Stimulated activated CD8-positive, alpha-beta memory T cell treated with anti-CD3 and anti-CD28 coated beads, Interleukin-4, amount 100 ng/mL, for 1 hour (primary cell): ENCODE measurements at places on chromosomes 4 and X.

DNA sequence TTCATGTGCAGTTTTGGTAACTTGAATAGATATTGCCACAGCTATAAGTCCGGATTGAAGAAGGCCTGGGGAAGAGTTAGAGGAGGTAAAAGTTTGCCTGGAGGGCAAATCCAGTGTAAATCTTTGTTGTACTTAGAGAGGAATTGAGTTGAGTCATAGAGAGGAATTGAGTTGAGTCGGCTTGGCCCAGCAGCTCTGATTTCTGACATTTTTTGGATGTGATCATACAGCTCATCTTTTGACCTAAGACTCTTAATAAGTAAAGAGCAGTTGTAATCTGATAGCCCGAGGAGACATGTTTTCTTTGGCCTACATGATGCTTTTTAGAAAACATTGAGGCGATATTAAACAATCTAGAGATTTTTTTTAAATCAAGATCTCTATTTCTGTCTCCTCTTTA lies 3.9 kb downstream of the KIT start:
- DNase-seq, result no peak

- no peak for DNase-seq
These were observed 408 bp downstream of the TET2 start for GRCh38 chr4:105147016-105147552.

GRCh38 chrX:106912864-106913263 lies 7.3 kb upstream of the CLDN2 start:
- no peak for DNase-seq

DNA sequence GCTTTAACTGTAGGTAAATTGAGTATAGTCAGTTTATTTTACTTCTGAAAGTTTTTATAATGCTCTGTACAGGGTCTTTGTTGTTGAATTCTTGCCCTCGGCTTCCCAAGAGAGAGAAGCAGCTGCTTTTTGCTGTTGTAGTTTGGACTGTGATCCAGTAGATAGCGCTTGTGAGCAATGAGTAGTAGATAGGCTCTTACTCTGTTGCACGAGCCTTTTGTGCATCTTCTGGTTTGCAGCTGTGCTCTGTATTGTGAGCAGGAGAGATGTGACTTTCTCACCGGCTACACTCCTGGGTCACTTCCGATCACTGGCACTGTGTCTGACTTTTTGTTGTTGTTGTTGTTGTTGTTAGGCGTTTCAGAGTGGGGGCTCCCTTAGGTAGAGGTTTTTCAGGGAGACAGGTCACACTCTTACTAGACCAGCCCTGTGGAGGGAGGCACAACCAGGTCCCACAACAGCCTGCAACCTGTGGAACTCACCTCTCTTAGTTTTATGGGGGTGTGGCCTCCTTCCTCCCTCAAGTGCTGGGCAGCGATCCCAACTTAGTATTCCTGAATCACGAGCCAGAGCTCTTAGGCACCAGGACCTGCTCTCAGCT lies 822.1 kb upstream of the GALNTL6 start:
- no peak for DNase-seq

DNA sequence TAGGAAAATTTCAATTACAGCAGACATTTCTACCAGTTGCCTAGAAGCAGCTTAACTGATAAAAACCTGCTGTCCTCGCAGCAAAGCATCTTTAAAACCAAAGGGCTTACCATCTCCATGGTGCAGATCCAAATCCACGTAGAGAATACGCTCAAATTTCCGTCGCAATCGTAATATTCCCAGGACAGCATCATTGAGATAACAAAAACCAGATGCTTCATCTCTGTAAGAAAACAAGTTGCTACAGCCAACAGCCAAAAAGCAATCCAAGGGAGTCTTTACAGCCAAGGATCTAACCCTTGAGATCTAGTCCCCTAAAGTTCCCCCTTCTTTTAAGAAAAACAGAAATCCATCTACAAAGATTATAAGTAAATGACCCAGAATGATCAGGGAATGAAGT lies 77.6 kb downstream of the HDAC8 start:
- no peak for DNase-seq

DNA sequence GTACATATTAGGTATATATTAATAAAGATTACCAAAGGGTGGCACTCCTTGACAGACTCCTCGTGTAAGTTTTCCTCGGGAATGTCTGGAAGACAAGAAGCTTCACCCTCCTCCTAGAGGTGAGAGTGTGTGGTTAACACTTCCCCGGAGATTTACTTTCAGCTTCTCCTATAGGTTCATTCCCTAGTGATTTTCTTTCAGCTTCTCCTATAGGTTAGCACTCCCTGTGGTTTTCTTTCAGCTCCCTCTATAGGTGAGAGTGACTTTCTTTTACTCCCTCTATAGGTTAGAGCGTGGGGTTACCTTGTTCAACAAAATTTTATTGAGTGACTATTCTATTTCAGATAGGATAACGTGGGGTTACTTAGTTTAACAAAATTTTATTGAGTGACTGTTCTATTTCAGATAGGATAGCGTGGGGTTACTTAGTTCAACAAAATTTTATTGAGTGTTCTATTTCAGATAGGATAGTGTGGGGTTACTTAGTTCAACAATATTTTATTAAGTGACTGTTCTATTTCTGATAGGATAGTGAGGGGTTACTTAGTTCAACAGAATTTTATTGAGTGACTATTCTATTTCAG lies 106.0 kb upstream of the PLAC1 start:
- no peak for DNase-seq

- DNase-seq, result no peak
These were observed 45.5 kb downstream of the FAM9B start for GRCh38 chrX:8988446-8988845.

- DNase-seq, result no peak
These were observed 104.3 kb downstream of the DCTD start for GRCh38 chr4:182812916-182813315.

DNA sequence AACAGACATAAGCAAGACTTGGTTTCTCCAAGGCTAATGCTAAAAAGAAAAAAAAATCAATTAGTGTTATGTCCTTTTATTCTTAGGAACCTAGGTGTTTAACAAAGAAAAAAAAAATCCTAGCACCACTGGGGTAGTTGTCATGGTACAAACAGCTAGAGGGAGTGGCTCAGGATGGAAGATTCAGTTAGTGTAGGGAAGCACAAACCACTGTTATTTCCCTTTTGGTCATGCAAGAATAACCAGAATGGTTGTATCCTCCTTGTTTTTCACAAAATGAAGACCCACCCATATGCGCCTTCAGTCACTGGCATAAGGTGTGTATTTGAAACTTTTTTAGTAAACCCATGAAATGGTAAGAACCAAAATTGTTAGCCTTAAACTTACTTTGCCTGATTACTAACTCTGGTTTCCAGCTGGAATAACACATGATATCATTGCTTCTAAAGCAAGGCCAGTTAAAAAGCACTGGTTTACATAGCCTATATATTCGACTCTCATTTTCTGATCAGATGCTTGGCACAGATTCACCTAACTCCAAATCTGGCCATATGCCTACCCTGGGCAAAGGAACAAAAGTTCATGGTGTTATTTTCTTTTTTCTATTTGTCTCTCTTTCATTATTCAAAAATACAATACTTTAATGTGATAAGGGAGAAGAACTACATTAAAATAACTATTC lies 132.6 kb downstream of the SCFD2 start:
- DNase-seq, result no peak
